HFF-Myc (cell line): ENCODE measurements at places on chromosomes 1 and 21.

- DNase-seq, result no peak
These were observed 516 bp upstream of the NMNAT2 start for GRCh38 chr1:183418696-183419095.

GRCh38 chr1:44029260-44029910 is 1.9 kb downstream of the SLC6A9 start:
- no peak for DNase-seq

DNA sequence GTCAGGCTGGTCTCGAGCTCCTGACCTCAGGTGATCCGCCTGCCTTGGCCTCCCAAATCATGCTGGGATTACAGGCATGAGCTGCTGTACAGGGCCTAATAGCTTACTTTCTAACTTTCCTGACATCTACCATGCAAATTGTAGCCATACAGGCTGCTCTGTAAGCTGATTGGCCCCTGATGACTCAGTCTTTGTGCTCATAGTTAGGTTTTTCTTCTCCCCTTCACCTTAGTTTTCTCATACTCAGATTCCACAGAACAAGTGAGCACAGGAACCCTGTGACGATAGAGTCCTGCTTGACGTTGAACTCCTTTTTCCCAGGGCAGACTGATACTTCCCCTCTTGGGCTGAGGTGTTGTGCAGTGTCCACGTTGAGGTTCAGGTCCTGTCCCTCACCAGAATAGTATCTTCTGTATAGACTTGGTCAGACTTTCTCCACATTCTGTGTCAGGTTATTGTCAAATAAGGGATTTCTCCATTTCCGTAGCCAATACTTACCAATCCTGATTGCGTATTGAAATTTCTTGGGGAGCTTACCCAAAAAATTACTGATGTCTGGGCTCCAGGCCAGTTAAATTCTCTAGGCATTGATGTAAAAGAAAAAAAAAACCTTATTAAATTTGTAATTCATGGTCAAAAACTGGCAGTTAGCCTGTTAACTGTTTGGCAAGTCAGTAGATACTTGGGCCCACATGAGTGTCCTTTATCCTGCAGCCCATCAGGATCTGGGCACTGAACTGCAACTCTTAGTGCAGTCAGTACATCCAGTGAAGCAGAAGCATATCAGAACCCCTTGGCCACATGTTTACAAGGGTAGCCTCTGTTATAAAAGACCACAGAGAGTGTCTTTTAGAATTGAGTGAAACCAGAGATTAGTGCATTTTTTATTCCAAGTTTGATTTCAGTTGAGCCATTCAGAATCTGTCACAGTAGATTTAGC is 118.2 kb downstream of the DYRK1A start:
- no peak for DNase-seq

DNA sequence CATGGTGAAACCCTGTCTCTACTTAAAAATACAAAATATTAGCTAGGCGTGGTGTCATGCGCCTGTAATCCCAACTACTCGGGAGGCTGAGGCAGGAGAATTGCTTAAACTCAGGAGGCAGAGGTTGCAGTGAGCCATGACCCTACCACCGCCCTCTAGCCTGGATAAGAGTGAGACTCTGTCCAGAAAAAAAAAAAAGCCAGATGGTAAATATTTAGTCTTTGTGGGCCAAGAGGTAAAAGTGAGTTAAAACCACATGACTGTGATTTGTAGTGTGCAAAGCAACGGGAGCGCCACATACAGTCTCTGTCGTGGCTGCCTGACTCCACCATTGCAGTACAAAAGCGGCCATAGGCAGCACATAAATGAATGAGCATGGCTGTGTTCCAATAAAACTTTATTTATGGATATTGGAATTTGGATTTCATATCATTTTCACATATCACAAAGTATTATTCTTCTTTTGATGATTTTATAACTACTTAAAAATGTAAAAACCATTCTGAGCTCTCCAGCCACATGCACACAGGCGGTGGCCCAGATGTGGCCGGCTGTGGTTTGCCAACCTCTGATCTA is 51.8 kb upstream of the CASZ1 start:
- no peak for DNase-seq

- DNase-seq, result no peak
These were observed 22.0 kb upstream of the ZC3H12A start for GRCh38 chr1:37452416-37452815.

DNA sequence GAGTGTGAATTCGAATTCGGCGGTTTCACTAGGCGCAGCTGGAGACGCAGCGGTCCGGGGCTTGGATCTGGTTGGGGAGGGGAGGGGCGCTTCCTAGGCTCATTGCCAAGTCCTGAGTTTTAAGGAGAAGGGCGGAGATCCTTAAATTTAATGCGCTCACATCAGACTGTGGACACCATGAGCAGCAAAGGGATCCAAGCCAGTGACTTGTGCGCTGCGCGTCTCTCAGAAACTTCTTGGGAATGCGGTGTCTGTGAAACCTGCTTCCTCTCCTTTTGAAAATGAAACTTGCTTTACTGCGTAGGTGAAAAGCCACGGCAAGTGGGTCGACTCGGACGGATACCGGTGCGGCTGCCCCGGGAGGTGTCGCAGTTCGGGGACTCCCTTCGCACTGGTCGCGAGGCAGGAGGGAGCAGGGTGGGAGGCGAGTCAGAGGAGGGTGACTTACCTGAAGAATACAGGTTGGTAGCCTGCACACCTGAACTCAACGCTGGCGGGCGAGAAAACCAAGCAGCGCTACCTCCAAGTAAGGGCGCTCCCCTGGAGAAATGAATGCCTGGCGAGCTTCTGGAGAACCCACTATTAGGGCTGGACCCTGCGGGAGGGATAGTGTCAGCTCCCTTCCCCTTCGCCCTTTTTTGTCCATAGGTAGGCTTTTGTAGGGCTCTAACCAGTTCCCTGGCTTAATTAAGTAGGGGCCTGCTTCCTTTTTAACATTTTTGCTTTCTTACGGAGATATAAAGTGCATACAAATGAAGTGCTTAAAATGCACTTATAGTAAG is 992 bp downstream of the TENT5C start:
- DNase-seq, result no peak

- DNase-seq, result no peak
These were observed 398.0 kb downstream of the PTPRU start for GRCh38 chr1:29634324-29634723.

GRCh38 chr1:31657020-31657804 is 12.5 kb upstream of the PEF1 start:
- DNase-seq, result no peak

- DNase-seq, result no peak
These were observed 8.4 kb upstream of the KPNA6 start for GRCh38 chr1:32099426-32099825.

DNA sequence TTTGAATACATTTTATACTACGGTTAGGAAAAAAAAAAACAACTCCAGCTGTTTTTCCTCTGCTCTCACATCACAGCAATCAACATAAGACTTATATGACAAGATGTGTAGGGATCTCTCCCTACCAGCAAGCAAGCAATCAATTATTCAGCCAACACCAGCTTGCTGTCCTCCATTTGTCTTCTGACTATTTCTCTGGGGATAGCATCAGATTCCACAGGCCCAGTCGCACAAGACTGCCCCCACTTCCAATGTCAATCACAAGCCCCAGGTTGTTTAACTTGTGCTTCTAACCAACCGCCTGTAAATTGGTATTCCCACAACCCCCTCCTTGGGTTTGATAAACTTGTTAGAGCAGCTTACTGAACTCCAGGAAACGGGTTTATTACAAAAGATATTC is 873.1 kb upstream of the TMPRSS15 start:
- DNase-seq, result no peak

DNA sequence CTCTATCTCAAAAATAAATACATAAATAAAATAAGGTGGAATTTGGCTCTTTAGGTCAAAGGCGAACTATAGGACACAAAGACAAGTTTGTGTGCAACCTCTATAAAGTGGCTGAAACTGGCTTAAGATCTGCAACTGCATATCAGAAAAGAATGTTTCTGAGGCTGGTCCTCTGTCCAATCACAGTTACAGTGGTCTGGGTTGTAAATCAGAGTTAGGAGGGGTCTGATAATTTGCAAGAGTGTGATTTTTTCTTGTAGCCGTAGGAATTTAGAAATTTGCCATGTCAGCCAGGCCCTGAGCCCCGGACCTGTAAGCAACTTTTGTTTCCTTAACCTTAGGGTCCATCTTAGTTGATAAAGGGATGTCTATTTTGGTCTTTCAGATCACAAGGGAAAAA is 27.8 kb downstream of the CMPK1 start:
- DNase-seq, result no peak

DNA sequence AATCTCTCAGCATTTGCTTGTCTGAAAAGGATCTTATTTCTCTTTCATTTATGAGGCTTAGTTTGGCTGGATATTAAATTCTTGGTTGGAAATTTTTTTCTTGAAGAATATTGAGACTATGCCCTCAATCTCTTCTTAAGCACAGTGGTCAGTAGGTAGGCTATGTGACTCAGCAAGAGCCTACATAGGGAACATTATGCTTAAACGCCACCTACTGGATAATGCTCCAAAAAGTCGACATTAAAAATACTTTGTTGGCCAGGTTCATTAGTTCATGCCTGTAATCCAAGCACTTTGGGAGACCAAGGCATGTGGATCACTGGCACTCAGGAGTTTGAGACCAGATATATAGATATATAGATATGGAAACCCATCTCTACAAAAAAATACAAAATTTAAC is 678.0 kb upstream of the USP24 start:
- DNase-seq, result peak; percentile 37

GRCh38 chr1:220119043-220119512 is 25.1 kb downstream of the IARS2 start:
- DNase-seq, result no peak

GRCh38 chr21:38173276-38174035 is 83.3 kb upstream of the KCNJ15 start:
- DNase-seq, result no peak

DNA sequence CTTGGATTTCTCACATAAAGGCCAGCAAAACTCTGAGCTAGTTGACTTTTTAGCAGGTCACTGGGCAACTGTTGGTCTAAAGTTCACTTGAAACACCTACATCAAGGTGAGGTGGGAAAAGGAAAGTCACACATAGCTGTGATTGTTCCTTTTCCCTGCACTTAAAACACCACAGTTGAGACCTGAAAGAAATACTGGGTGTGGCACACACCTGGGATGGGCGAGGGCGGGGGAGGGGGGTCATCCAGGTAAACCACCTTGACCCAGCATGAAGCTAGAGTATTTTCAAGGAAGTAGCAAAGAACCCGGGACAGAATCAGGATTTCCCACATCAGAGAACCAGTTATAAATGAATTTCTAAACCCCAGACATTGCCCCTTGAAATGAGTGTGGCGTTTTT is 26.4 kb downstream of the ZNF697 start:
- DNase-seq, result no peak

DNA sequence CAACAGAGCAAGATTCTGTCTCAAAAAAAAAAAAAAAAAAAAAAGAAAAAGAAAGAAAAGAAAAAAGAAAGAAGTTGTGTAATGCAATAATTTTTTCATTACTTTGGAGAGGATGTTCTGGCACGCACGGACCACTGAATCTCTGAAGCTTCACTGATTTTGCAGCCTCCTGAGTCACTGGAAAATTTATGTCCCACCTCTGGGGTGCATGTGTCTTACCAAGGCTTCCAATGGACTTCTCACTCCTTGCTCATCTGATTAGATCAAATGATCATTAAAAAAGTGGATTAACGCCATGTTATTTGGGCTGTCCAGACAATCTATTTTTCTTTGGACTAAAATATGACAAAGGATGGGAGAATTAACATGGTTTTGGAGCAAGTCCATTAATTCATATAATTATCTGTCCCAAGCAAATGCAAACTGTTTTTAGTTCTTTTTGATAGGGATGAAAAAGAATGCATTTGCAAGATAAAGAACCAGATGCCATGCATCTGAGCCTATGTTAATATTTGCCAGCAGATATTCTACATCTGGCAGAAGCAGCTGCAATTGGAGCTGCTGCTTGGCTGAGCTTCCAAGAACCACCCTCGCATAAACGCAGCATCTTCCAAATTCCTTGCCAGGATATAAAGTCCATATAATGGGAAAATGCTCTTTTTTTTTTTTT is 10.1 kb upstream of the MAP1LC3C start:
- DNase-seq, result no peak

- no peak for DNase-seq
These were observed 2.1 kb downstream of the MYBPH start for GRCh38 chr1:203173566-203173965.

GRCh38 chr1:246338546-246338945 is 168.5 kb downstream of the SMYD3 start:
- no peak for DNase-seq

DNA sequence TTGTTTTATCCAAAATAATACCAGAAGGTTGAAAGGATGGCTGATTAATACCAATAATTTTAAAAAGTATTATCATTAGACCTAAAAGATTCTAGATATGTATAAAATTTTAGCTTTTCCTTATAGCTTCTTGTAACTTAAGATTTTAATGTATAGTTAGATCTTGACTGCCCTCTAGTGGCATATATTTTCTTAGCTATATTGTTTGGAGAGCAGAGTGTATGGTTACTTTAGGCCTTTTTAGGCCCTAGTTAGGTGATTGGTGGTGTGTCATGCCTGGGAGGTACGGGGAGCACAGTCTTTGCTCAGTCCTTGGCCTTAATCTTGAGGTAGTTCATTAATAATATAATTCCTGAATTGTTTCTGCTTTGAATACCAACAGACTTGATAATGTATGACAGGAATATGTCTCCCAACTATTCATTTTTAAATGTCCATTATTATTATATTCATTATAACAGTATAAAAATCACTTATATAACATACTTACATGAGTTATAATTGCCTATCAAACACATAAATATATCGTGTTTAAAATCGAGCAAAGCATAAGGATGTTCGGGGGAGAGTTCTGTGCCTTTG is 328.4 kb downstream of the ZP4 start:
- DNase-seq, result peak; percentile 22

DNA sequence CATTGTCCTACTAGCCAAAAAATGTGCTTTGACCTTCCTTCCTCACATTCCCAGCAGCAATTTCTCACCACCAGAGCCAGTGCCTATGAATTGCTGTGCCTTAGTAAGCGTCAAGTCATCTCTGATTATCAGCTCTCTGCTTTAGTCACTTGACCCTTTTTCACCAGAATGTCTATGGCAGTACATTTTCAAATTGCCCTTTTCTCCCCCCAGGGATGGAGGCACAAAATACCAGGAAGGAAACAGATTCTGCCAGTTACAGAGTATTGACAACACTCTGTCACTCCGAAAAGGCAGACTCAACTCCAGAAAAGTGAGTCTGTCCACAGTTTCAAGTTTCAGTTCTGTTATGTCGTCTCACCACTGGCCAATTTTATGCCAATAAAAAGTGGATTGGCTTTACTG is 167.4 kb downstream of the TNFSF18 start:
- no peak for DNase-seq

GRCh38 chr1:23720256-23720995 is 22.8 kb upstream of the ELOA start:
- DNase-seq, result no peak

- DNase-seq, result no peak
These were observed 213.4 kb downstream of the USP25 start for GRCh38 chr21:15943009-15943666.

DNA sequence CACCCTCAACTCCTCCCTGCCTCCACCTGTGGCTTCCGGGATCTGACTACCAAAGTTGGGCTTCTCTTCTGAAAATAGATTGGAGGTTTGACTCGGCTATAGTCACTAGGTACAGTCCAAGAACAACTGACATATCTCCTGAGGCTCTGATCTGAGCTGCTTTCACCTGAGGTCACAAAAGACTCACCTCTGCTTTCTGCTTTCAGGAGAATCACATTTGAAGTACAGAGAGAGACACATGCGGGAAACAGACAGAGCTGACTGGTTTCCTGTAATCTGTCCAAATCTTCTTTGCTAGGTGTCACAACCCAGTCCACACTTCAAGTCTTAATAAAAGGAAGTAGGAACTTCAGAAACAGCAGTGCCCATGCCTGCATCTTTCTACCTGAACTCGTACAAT is 245.4 kb upstream of the CHRM3 start:
- DNase-seq, result no peak

GRCh38 chr1:202214089-202214843 is 20.7 kb downstream of the LGR6 start:
- DNase-seq, result no peak
